Muscle of back (tissue), 13 donors: ENCODE measurements at places on chromosomes 16 and 17.

GRCh38 chr16:83215406-83216001, 588.7 kb downstream of the CDH13 start:
- no peak for DNase-seq

- DNase-seq, result peak; percentile 80
These were observed 114.7 kb downstream of the IRX3 start for GRCh38 chr16:54171626-54172537.

GRCh38 chr16:49365711-49366509, 7.7 kb upstream of the C16orf78 start:
- no peak for DNase-seq

DNA sequence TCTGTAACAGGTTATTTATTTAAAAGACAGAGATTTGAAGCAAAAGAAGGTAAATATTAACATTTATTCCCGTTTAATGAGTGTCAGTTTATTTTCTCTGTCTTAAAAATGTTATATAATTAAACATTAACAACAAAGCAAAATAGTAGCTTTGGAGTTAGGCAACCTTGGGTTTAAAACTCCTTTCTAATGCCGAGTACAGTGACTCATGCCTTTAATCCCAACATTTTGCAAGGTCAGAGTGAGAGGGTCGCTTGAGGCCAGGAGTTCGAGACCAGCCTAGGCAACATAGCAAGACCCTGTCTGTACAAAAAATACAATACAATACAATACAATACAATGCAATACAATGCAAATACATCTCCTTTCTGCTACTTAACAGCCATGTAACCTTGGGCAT, 128.7 kb downstream of the CHD9 start:
- no peak for DNase-seq

DNA sequence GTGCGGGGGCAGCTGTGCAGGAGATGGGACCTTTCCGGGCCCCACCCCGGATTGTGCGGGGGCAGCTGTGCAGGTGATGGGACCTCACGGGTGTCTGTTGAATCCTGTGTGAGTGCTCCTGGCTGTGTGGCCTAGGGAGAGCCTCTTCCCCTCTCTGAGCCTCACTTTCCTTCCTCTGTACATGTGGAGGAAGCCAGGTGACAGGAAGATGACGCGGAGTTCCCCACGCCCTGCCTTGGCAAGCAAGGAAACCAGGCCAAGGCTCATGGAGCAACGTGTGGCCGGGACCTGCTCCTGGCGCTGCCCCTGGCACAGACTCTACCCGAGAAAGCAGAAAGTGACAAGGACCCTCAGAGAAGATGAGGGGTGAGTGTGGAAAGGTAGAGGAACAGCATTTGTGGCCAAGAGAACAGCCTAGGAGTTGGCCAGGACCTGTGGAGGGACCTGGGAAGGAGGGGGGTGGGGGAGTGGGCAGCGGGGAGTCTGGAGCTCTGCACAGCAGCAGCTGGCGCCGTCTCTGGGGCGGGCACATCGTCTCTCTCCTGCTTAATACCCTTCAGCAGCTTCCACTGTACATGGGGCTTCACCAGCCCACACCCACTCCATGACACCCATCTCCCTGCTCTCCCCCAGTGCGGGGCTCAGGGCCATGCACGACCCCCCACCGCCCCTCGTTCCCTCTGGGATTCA, 38.4 kb upstream of the PABPN1L start:
- no peak for DNase-seq

GRCh38 chr17:81084680-81085419, 49.9 kb downstream of the BAIAP2 start:
- DNase-seq, result peak; percentile 62

DNA sequence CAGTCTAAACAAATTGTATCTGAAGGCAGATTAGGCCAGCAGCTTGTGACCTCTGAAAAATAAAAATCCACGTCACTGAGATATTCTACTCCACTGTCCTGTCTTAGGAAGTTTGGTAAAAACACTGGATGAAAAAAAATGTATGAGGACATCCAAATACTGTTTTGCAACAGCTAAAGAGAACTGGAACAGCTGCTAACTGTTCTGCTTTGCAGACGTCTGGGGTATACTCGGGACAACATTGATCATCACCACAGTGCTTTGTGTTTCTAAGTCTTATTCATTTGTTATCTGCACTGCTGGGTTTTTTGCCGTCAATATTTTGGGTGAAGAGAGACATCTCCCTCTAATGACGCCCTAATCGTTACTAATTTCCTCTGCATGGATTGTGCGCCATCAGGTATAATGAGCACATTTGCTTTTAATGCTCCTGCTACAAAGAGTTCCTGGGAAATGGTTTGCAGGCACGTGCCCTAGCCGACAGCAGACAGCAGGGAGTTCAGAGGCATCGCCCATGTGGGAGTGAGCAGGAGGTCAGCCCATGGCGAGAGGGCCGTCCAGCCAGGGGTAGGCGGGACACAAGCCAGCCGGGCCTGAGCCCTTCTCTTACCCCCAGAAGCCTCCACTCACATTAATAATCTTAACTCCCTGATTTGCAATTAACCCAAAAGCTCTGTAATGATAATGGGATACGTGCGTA, 87.0 kb downstream of the CBLN1 start:
- DNase-seq, result peak; percentile 5

- no peak for DNase-seq
These were observed 11.7 kb upstream of the MNT start for GRCh38 chr17:2412561-2413021.

GRCh38 chr16:73888840-73889490, 407.6 kb upstream of the PSMD7 start:
- no peak for DNase-seq

- peak; percentile 22 for DNase-seq
These were observed 56.0 kb downstream of the CEP112 start for GRCh38 chr17:66135896-66136295.

- DNase-seq, result peak; percentile 75
These were observed 184.4 kb downstream of the MSI2 start for GRCh38 chr17:57440522-57441269.
